Muscle of leg (tissue), 16 donors: ENCODE measurements at places on chromosomes 6 and 20. TPM values are rescaled to one million over a fixed set of nuclear protein-coding genes. Genes with fewer than 3 reads are reported as not detected.
A peak's percentile ranks its signal among the peaks of the same experiment; 100 is the strongest.

DNA sequence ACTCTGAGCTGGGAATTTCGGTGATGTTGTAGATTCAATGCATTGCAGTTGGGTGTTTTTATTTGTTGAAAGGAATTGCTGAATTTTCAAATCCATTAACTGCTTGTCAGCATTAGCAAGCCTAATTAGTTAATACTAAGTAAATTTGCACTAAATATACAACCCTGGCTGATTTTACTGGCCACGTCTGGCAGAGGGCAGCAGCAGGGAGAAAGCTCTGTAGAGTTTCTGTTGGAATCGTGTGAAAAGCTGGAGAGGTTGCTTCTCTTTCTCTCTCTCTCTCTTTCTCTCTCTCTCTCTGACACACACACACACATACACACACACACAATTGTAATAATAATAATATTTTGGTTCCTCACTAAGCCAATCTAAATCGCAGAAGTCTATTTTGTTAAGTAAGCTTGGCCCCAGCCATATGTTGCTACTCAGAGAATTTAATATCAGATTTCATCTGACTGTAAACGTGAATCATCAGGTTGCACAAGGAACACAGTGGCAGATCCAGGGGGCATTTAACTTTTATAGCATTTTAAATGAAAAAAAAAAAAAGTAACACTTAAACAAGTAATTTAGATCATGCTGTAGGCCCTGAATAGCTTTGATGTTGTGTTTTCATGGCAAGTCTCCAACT is 289.5 kb downstream of the ESR1 start:
- peaks cover 26% of the 10 kb centered on the region for H3K4me1 ChIP-seq
- no peak overlapping the region for H3K27ac ChIP-seq
- H3K27me3 ChIP-seq = no peaks in the 10 kb centered on the region

Gene ZNF512B
- 15.5 TPM for total RNA-seq

Gene RNF144B
- 7.1 TPM for total RNA-seq

DNA sequence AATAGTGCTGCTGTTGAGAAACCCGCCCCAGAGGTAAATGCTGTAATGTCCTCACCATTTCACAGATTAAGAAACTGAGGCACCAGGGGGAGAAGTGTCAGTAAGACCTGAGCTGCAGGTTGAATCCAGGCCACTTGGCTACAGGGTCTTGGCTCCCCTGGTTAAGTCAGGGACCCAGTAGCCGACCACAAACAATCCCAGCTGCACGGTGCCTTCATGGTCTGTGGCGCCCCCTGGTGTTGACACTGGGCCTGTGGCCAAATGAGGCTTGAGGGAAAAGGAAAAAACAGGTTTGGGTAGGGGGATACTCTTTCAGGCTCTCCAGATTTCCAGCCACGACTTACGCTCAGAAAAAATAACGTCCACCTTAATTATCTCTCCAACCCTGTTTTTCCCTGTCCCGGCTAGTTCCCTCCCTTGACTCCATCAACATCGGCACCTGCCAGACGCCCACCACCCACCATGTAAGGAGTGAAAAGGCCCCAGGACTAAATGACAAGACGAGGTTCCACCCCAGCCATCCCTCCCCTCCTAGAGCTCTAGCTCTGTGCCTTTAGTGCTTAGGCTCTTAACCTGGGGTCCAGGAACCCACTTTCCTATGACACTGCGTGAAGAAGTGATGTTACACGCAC is 47.7 kb upstream of the POLR1H start:
- H3K27ac ChIP-seq = no peak overlapping the region
- peaks cover 10% of the 10 kb centered on the region for H3K27me3 ChIP-seq
- no peaks in the 10 kb centered on the region for H3K4me1 ChIP-seq
- peak; percentile 15 for DNase-seq

Gene FAM184A
- 7.0 TPM for total RNA-seq

Gene SAMD3
- total RNA-seq = 0.71 TPM

Gene ZNF184
- 15.1 TPM for total RNA-seq

DNA sequence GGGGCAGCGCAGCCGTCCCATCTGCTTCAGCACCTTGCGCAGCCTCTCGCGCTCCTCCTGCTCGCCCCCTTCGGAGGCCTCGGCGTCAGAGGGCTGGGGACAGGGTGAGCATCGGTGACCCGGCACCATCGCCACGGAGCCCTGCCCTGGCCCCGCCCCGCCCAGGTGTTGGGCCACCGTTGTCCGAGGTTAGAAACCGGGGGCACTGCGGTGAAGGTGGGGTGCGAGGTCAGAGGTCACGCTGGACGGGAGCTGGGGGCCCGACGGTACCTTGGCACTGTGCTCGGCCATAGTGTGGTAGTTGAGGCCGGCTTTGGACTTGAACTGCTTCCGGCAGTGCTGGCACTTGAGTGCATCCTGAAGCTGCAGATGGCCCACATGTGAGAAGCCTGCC is 6.4 kb downstream of the ZNF512B start:
- no peak overlapping the region for H3K4me3 ChIP-seq
- H3K4me1 ChIP-seq = peaks cover 6% of the 10 kb centered on the region
- DNase-seq = no peak
- peaks cover 78% of the 10 kb centered on the region for H3K36me3 ChIP-seq

GRCh38 chr6:144134176-144134575 is 16.1 kb upstream of the STX11 start:
- H3K27ac ChIP-seq = no peak overlapping the region
- H3K27me3 ChIP-seq = no peaks in the 10 kb centered on the region
- no peaks in the 10 kb centered on the region for H3K4me1 ChIP-seq

- no peaks in the 10 kb centered on the region for H3K27me3 ChIP-seq
- DNase-seq = no peak
- peaks cover 2% of the 10 kb centered on the region for H3K36me3 ChIP-seq
Observed at GRCh38 chr6:158978757-158979156, 21.2 kb downstream of the RSPH3 start.

Gene REM1
- 9.6 TPM for total RNA-seq
